ENCODE measurements at places on chromosomes 4 and X. TPM values are rescaled to one million over a fixed set of nuclear protein-coding genes. Genes with fewer than 3 reads are reported as not detected.

DNA sequence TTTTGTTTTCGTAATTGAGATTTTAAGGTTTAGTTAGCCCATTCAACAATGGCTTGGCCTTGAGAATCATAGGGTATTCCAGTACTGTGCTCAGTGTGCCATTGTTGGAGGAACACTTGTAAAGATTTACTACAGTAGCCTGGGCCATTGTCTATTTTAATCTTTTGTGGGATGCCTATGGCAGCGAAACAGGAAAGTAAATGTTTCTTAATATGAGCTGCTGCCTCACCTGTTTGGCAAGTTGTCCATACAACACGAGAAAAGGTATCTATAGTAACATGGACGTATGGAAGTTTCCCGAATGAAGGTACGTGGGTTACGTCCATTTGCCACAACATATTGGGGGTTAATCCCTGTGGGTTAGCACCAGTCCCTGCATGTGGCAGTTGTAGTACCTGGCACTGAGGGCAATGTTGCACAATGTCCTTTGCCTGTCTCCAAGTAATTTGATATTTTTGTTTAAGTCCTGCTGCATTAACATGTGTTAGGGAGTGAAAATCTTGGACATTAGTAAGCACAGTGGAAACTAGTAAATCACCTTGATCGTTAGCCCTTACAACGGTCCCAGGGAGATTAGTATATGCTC, 38.6 kb upstream of the AADAT start:
- no peak for DNase-seq
- no peak overlapping the region for H3K4me3 ChIP-seq
- no peaks in the 10 kb centered on the region for H3K27me3 ChIP-seq
- H3K36me3 ChIP-seq = no peaks in the 10 kb centered on the region
- no peak overlapping the region for H3K27ac ChIP-seq

DNA sequence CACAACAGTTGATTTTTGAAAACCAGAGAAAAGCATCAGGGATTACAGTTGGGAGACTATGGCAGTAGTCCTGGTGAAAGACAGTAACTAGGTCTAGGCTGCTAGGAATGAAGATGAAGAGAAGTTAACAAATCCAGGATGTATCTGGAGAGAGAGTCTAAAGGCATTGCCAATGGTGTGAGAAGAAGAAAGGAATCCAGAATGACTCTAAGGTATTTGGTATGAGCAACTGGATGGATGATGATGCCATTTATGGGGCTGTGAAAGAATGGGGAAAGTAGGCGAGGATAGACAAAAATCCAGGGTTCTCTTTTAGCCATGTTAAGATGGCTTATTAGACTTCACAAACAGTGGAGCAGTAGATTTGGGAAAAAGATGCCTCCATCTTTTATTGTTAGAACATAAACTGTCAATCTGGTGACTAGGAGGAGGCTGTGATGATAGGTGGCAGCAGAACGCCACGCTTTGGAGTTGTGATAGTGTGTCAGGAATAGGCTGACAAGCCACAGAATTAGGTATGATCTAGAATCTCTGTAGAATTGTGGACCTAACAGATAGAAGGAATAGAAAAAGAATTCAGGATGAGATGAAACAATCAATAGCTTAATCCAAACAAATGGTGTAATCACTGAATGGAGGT, 27.3 kb upstream of the JADE1 start:
- H3K4me3 ChIP-seq = no peak overlapping the region
- no peaks in the 10 kb centered on the region for H3K27me3 ChIP-seq
- no peaks in the 10 kb centered on the region for H3K4me1 ChIP-seq
- no peak for DNase-seq
- H3K27ac ChIP-seq = no peak overlapping the region

DNA sequence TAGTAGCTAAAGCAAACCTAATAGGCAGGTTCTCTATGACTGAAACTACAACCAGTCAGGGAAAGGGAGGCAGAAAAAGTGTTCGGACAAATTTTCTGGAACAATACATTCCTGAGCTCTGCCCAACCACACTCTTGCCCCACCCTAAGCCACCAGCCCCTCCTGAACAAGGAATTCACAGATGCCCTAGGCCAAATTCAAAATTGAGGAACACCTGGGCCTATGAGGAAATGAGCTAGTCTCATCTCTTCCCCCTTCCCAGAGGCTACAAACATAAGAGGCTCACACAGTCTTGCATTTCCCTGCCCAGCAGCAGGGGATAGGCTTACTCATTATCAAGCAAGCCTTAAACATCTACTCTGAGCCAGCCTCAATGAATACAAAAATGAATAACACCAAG, 284.7 kb downstream of the ZNF674 start:
- DNase-seq = no peak
- H3K27me3 ChIP-seq = no peaks in the 10 kb centered on the region
- H3K27ac ChIP-seq = no peak overlapping the region
- no peaks in the 10 kb centered on the region for H3K36me3 ChIP-seq

APLN gene
- 2.6 TPM for total RNA-seq

DNA sequence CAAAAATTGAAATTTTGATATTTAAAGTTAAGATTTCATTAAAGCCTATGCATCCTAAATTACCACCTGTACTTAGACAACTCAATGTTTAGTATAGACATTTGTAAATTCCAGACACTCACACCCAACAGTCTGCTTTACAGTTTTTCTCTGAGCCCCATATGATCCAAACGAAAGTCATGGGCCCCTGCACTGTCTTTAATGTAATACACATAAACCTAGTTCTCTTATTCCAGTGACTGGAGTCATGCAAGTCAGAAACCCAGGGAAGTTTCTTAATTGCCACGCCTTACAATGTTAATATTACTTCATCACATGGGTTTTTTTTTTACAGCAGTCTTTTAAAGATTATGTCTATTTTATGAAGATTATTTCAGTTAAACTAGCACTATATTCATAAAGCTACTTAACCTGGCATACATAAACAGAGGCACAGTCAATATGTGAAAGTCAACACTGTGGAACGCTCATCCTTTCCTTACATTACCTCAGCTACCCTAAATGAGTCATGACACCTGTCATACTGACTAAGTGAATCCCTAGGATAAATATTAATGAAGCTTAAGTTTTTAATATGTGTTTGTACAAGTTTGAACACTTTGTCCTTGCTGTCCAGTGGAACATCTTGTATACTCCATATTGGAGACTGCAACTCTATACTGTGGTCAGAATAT, 67.7 kb upstream of the H2AZ1 start:
- H3K4me3 ChIP-seq = no peak overlapping the region
- H3K4me1 ChIP-seq = peaks cover 14% of the 10 kb centered on the region
- H3K36me3 ChIP-seq = no peaks in the 10 kb centered on the region
- no peaks in the 10 kb centered on the region for H3K27me3 ChIP-seq
- DNase-seq = no peak

ENPEP gene
- 12.7 TPM for total RNA-seq

- H3K27me3 ChIP-seq = no peaks in the 10 kb centered on the region
- H3K27ac ChIP-seq = no peak overlapping the region
- no peaks in the 10 kb centered on the region for H3K4me1 ChIP-seq
These were observed 38.3 kb upstream of the PPP2R3B start for GRCh38 chrX:425056-425455.

GRCh38 chr4:78565971-78566372, 14.4 kb downstream of the ANXA3 start:
- peak; percentile 58 for DNase-seq
- H3K4me1 ChIP-seq = peaks cover 75% of the 10 kb centered on the region
- peaks cover 20% of the 10 kb centered on the region for H3K36me3 ChIP-seq
- peak overlapping the region; percentile 72 for H3K27ac ChIP-seq
- H3K4me3 ChIP-seq = no peak overlapping the region
- H3K27me3 ChIP-seq = no peaks in the 10 kb centered on the region

GAGE1 gene
- not detected for total RNA-seq

GRCh38 chr4:48047421-48047844, 30.9 kb downstream of the NIPAL1 start:
- DNase-seq = no peak
- H3K4me3 ChIP-seq = no peak overlapping the region
- peaks cover 5% of the 10 kb centered on the region for H3K4me1 ChIP-seq
- no peaks in the 10 kb centered on the region for H3K27me3 ChIP-seq
- H3K27ac ChIP-seq = no peak overlapping the region

DNA sequence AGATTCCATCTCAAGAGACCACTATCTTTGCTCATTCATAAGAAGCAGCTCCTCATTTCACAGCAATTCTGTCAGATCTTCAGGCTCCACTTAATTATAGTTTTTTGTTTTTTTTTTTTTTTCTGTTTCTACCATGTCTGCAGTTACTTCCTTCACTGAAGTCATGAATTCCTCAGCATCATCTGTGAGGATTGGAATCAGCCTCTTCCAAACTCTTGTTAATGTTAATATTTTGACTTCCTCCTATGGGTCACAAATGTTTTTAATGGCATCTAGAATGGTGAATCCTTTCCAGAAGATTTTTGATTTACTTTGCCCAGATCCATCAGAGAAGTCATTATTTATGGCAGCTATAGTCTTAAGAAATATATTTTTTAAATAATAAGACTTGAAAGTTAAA, 53.1 kb downstream of the BMP2K start:
- no peak overlapping the region for H3K27ac ChIP-seq
- H3K36me3 ChIP-seq = peaks cover 54% of the 10 kb centered on the region
- no peak overlapping the region for H3K4me3 ChIP-seq
- DNase-seq = no peak

DNA sequence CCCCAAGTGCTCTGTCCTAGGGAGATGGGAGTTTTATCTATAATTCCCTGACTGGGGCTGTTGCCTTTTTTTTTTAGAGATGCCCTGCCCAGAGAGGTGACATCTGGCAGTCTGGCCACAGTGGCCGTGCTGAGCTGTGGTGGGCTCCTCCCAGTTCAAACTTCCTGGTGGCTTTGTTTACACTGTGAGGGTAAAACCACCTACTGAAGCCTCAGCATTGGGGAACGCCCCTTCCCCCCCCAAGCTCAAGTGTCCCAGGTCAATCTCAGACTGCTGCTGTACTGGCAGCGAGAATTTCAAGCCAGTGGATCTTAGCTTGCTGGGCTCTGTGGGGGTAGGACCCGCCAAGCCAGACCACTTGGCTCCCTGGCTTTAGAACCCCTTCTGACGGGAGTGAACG, 38.3 kb upstream of the CBLL2 start:
- H3K36me3 ChIP-seq = no peaks in the 10 kb centered on the region
- H3K27ac ChIP-seq = no peak overlapping the region
- no peak for DNase-seq
- no peaks in the 10 kb centered on the region for H3K4me1 ChIP-seq
- H3K4me3 ChIP-seq = no peak overlapping the region
- H3K27me3 ChIP-seq = no peaks in the 10 kb centered on the region

DNA sequence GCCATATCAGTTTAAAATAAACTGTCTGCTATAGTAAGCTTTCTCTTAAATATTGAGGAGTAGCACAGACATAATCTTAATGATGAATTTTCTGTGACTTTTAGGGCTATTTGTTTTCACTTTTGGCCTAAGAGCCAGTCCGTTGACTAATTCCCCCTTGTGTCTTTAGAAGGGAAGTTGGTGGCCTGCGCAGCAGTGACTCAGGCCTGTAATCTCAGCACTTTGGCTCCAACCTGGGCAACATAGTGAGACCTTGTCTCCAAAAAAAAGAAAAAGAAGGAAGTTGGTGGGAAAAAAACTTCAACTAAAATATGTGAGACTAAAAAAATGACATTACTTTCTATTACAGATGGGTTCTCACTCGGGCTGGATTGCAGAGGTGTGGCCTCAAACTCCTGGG, 3.4 kb downstream of the NCAPG start:
- DNase-seq = no peak
- peak overlapping the region; percentile 26 for H3K27ac ChIP-seq
- H3K4me1 ChIP-seq = no peaks in the 10 kb centered on the region
- no peak overlapping the region for H3K4me3 ChIP-seq
- H3K27me3 ChIP-seq = no peaks in the 10 kb centered on the region

GRCh38 chr4:89253311-89253710, 54.3 kb downstream of the GPRIN3 start:
- H3K4me1 ChIP-seq = no peaks in the 10 kb centered on the region
- no peak overlapping the region for H3K27ac ChIP-seq
- no peaks in the 10 kb centered on the region for H3K36me3 ChIP-seq
- 0 out of 2 replicates have a peak, but pooled peaks cover 6% of the 10 kb centered on the region for H3K27me3 ChIP-seq

GRCh38 chr4:105305019-105305836, 158.6 kb downstream of the TET2 start:
- H3K27ac ChIP-seq = no peak overlapping the region
- DNase-seq = no peak
- no peak overlapping the region for H3K4me3 ChIP-seq
- H3K27me3 ChIP-seq = no peaks in the 10 kb centered on the region

DNA sequence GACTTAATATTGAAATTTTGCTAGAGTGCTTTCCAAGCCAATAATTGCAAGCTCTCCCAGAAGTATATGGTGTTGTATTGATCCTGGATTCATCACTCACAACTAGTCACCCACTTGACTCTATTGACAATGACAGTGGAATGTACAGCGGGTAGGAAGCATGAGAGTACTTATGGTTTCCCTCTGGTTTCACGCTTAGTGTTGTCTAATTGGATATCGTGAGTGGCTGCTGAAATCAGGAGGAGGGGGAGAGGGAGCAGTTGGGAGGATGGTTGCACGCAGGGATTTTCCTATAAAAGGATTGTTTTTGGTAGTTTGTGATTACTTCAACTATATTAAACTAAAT, 1819.5 kb upstream of the TENM3 start:
- H3K4me3 ChIP-seq = no peak overlapping the region
- no peaks in the 10 kb centered on the region for H3K36me3 ChIP-seq
- DNase-seq = no peak
- H3K27ac ChIP-seq = no peak overlapping the region
- no peaks in the 10 kb centered on the region for H3K4me1 ChIP-seq

TEX11 gene
- 41.4 TPM for total RNA-seq

GRCh38 chrX:44470816-44471215, 71.8 kb downstream of the FUNDC1 start:
- no peak overlapping the region for H3K27ac ChIP-seq
- no peaks in the 10 kb centered on the region for H3K4me1 ChIP-seq
- no peaks in the 10 kb centered on the region for H3K36me3 ChIP-seq

GRCh38 chr4:37138789-37139188, 105.8 kb upstream of the NWD2 start:
- H3K4me3 ChIP-seq = no peak overlapping the region
- no peak overlapping the region for H3K27ac ChIP-seq
- no peak for DNase-seq
- no peaks in the 10 kb centered on the region for H3K27me3 ChIP-seq

SPATA4 gene
- total RNA-seq = not detected

- no peak overlapping the region for H3K27ac ChIP-seq
- no peaks in the 10 kb centered on the region for H3K27me3 ChIP-seq
- no peak for DNase-seq
These were observed 106.0 kb downstream of the KLHL8 start for GRCh38 chr4:87114245-87115062.

- H3K4me1 ChIP-seq = no peaks in the 10 kb centered on the region
- H3K27ac ChIP-seq = no peak overlapping the region
- no peak overlapping the region for H3K4me3 ChIP-seq
- H3K27me3 ChIP-seq = no peaks in the 10 kb centered on the region
These were observed 51.5 kb downstream of the ACSL4 start for GRCh38 chrX:109681475-109682081.

GRCh38 chr4:54139332-54139731, 39.4 kb downstream of the GSX2 start:
- H3K4me1 ChIP-seq = no peaks in the 10 kb centered on the region
- no peaks in the 10 kb centered on the region for H3K36me3 ChIP-seq
- no peak overlapping the region for H3K27ac ChIP-seq
- DNase-seq = no peak
- no peak overlapping the region for H3K4me3 ChIP-seq
